ENCODE measurements at places on chromosomes 6 and 20.

DNA sequence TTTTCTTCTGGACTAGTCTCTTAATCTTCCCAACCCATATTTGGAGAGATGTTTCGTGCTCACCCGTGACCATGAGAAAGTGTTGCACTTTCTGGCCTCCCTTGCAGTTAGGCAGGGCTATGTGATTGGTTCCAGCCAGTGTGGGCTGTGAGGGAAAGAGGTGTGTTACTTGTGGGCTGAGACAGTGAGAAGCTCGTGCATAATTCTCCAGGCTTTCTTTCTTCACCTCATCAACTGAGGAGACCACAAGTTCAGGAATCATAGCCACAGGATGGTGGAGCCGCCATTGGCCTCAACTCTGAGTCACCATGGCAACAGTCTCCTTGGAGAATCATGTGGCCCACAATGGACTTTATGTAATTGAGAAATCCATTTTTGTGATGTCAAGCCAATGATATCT is 57.5 kb upstream of the FUCA2 start:
- DNase-seq: no peak

DNA sequence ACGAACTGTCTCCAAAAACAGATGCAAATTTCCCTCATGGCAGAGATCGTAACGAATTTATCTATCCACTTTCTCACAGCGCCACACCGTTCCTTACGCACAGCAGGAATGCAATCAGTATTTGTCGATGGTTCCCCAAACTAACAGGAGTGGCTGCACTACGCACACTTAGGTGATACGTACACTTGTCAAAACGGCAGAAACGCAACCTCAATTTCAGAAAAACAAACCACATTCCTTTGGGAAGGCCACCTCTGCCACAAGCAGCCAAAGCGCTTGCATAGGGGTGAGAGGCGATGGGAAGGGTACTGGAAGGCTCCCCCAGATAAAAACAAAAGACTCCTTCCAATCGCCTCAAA is 638 bp downstream of the MDN1 start:
- no peak for DNase-seq

DNA sequence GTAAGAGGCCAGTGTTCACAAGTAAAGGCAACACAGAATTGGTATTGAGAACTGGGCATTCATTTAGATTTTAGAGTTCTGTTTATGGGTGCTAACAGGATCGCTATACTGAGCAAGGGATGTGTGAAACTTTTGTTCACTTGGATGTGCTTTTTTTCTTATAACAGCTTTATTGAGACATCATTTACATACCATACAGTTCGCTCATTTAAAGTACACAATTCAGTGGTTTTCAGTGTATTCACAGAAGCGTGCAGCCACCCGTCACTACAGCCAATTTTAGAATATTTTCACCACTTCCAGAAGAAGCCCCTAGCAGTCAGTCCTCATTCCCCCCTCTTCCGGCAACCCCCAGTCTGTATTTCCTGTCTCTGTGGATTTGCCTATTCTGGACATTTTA is 48.7 kb downstream of the GFRA4 start:
- no peak for DNase-seq

GRCh38 chr6:148608199-148608951 is 138.5 kb upstream of the UST start:
- no peak for DNase-seq

- no peak for DNase-seq
Observed at GRCh38 chr6:125750692-125751333, 1.4 kb downstream of the HEY2 start.

GRCh38 chr20:480044-480443 is 17.7 kb upstream of the TBC1D20 start:
- no peak for DNase-seq

GRCh38 chr20:50636601-50637540 is 54.5 kb downstream of the RIPOR3 start:
- DNase-seq: no peak

GRCh38 chr6:11637266-11637665 is 99.7 kb downstream of the TMEM170B start:
- DNase-seq: no peak

DNA sequence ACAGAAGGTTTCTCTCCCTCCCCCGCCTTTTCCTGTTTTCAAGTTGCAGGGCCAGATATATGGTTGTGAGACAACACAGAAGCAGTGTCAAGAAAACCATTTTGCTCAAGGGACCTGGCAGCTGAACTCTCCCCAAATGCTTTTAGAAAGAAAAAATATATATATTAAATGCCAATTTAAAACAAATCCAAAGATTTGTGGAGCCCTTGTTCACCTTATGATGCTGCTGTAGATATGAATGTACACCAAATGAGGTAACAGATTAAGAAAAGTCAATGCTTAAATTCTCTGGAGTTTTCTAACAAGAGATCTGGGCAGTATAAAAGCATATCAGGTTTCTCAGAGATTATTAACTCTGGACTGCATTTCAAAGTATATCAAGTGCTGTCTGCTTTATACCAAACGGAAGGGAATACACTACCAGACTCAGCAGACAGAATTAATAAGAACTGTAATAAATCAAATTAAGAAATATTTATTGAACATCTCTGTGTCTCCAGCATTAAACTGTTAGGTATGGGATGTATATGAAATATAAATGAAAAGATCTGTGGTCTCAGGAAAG is 357.5 kb downstream of the HDGFL1 start:
- DNase-seq: no peak

Data from effector memory CD8-positive, alpha-beta T cell (primary cell).